ENCODE measurements at places on chromosomes 7 and 10.

- no peak for DNase-seq
Observed at GRCh38 chr10:104002911-104003310, 36.0 kb downstream of the SLK start.

- DNase-seq: no peak
Observed at GRCh38 chr7:120742372-120742771, 115.6 kb downstream of the TSPAN12 start.

DNA sequence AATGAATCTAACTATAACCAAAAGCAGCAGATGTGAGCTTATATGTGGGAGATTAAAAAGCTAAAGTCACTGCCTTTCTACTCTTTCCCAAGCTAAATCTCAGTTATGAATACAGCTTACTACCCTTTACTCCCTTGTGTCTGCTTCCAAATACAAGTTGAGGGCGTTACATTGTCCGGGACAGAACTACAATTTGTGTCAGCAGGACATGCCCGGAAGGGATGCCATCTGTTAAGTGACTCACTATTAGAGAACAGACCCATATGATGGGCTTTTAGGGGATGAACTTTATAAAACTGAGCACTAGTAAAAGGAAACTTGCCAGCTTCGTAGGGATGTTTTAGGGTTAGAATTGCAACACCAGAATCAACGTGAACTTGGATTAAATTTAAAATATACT lies 299.7 kb upstream of the CSTF2T start:
- DNase-seq: no peak

DNA sequence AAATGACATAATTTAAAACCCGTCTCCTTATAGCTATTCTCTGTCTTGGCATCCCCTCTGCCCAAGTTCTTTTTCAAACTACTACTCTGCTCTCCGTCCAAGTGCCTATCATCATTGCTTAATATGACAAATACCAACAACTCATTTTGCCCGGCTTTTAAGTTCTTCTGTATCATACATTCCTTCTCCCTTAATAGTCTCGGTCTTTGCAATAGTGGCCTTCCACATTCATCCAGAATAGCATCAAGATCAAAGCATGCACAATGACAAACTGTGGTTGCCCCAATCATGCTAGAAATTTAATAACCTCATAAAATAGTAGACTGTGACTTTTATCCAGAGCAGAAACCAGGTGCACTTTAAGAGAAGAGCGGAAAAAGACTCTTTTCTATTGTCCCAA lies 198.9 kb downstream of the ETV1 start:
- DNase-seq: no peak

- DNase-seq: no peak
Observed at GRCh38 chr7:142696456-142697179, 52.7 kb upstream of the PRSS1 start.

- DNase-seq: no peak
Observed at GRCh38 chr7:25596443-25596842, 368.2 kb upstream of the NPVF start.

DNA sequence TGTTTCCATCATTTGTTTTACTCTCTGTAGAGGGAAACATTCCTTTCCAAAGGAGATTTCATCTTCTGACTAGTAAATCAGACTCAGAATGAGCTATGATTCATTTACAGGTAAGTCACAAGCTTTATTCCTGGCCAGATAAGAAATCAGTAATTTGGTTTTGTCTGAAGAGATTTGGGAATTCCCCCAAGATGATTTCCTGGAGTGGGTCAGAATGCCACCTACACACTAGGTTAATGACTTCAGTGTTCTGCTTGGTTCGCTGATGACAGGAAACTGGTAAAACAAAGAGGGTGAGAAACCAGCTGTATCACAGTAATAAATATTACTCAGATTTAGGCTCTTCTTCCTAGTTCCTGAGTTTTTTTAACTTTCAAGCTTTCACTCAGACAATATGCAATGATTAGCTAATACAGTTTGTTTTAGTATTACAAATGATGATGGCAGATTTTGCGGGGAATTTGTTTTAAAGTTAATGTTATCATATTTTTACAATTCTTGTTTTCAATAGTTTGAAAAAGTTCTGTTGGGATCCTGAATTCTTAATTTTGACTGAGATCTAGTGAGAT lies 8.3 kb upstream of the ASZ1 start:
- no peak for DNase-seq

- no peak for DNase-seq
Observed at GRCh38 chr7:138951953-138952352, 29.2 kb downstream of the KIAA1549 start.

- no peak for DNase-seq
Observed at GRCh38 chr7:22292531-22292930, 64.4 kb downstream of the RAPGEF5 start.

DNA sequence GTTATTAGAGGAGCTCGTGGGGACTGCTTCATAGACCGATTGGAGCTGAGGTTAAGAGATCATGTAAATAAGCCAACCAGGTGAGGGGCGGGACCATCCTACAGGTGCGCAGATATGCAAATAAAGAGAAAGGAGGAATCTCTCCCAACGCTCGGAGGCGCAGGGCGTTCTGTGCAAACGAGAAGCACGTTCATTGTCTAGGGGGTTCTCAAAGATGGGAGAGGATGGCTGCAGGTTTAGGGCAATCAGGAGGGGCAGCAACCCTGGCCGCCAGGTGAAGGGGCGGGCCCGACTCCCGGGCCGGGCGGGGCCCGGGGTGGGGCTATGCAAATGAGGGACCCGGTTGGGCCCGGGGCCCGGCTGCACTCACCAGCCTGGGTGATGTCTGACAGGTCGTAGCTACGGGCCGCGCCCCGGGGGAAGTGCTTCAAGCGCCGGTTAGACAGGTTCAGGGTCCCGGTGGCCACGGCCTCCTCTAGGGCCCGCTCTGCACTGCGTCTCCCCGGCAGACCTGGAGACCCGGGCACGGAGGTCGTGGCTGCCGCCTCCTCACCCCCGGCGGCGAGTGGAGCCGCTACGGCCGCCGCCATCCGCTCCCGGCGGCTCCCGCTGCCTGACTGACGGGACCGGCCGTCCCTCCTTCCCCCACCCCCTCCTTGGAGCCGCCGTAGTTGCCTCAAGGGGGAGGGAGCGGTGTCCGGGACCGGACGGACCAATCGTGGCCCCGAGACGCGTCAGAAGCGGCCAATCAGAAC lies at the start of gene LRCH4:
TSS of gene LRCH4 (minus strand) at position 619 of the 755 bp plus-strand sequence. CDS start at position 590, 29 bp downstream.
- no peak for DNase-seq

GRCh38 chr10:131290781-131291180 lies 20.7 kb downstream of the TCERG1L start:
- no peak for DNase-seq

- DNase-seq: no peak
Observed at GRCh38 chr10:132560241-132560731, 22.7 kb downstream of the INPP5A start.

- no peak for DNase-seq
Observed at GRCh38 chr10:42963312-42963711, 113.6 kb upstream of the RET start.

- no peak for DNase-seq
Observed at GRCh38 chr10:18684416-18684815, 25.2 kb downstream of the ARL5B start.

DNA sequence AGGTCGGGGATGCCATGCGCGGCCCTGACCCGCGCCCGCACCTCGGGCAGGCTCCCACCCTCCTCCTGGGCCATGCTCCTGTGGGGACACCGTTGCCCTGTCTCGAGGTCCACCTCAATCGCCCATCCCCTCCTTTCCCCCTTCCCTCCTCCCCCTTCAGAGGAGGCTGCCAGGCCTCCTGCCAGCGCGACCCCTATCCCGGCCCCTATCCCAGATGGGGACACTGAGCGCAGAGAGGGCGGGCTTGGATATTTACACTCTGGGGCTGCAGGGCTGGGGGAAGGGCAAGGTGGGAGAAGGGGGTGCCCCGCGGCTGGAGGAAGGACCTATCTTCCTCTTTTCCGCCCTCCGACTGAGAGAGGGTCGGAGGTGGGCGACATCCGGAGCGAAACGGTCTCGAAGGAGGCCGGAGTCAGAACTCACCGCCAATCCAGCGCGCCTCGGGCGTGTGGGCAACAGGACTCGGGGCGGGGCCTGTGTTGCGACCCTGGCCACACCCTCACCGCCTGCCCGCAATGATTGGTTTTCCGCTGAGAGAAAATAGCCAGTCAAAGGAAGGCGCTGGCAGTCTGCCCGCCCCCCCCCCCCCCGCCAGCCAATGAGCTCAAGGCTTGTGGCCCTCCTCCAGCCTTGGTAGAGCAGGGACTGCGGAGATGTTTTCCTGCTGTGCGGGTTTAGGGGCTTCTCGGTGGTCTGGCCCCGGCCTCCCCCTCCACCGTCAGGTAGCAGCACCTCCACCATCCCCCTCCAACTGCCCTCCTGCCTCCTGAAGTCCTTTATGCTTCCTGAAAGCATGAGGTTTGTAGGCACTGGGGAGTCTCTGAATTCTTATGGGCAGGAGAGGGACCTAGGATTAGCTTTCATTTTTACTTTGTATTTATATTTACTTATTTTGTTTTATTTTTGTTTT lies at the start of gene METTL27:
TSS of gene METTL27 (minus strand) at position 450 of the 910 bp plus-strand sequence. CDS start at position 74, 376 bp downstream.
- DNase-seq: peak; percentile 82

GRCh38 chr10:44935201-44935965 lies 24.2 kb upstream of the RASSF4 start:
- DNase-seq: no peak

GRCh38 chr7:25831062-25831691 lies 320.8 kb upstream of the NFE2L3 start:
- no peak for DNase-seq

- no peak for DNase-seq
Observed at GRCh38 chr7:131026297-131027000, 292.4 kb upstream of the KLF14 start.

DNA sequence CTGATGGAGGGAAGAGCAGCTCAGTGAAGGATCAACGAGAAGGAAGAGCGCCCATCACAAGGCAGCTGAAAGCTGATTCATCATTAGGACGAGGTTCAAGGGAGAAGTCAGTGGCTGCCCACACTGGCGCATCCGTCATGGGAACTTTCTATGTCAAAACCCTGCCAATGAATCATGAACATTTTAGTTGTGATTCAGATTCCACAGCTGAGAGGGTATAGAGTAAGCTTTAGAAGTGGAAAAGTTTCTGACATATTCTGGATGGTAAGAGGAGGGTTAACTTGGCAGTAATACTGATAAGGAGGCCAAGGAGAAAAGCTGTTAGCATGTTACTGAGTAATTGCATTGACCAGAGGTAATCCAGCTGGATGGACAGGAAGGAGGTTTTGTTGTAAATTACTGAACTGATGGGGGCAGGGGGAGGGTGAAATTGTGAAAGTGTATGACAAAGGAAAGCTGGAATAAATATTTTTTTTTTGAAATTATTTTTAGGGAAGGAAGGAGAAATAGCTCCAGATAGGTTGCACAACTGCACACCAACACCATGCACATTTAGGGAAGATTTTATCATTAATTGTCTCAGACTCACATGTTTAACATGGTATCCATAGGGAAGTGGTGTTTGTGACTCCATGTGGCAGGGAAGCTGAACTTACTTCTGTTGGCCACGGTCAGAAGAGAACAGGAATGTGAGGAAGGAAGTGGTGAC lies 78.3 kb upstream of the NRP1 start:
- DNase-seq: no peak

- DNase-seq: no peak
Observed at GRCh38 chr7:96322373-96322695, 436 bp upstream of the SLC25A13 start.

DNA sequence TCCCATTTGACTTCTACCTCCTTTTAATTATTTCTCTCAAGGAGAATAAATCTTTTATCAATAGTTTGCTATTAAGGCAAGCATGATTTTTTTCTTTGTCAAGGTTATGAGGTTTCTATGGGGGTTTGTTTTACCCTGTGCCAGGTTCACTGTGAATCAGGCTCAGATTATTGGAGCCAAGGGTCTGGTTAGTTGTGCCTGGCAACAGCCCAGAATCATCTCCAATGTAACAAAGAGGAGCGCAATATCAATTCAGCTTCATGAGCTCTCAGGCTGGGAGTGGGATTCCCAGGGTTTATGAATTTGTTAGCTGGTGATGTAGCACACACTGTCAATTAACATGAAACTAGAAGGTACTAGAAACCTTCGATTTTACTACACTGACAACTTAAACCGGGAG lies 73.2 kb downstream of the AASS start:
- no peak for DNase-seq

GRCh38 chr10:22230158-22230833 lies 12.5 kb upstream of the EBLN1 start:
- no peak for DNase-seq

- DNase-seq: no peak
Observed at GRCh38 chr7:132083126-132083525, 493.1 kb downstream of the PLXNA4 start.

DNA sequence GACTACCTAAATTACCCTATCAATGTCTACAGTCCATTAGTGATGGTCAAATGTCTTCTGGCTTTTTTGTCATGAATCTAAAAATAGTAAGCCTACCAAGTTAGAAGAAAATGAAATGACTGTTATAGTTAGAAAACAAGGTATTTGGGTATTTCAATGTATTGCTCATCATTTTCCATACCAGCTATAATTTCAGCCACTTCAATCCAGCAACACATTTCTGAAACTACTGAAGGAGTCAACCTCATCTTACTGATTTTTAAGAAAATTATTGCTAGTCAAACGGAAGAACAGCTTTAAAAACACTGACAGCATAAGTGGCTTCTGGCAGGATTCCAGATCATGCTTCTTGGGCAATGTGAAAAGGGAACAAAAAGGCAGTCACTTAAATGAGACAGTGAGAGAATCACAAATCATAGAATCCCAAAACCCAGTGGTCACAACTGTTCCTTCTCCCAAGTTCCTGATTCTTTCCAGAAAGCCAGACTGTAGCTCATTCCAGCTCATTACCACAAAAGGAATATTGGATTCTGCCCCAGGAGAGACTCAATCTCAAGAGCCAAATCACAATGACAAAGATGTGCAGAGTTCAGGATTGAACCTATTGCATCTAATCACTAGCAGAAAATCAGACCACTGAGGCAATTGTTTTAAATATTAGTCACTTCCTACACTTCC lies 61.2 kb upstream of the LRRN3 start:
- no peak for DNase-seq

DNA sequence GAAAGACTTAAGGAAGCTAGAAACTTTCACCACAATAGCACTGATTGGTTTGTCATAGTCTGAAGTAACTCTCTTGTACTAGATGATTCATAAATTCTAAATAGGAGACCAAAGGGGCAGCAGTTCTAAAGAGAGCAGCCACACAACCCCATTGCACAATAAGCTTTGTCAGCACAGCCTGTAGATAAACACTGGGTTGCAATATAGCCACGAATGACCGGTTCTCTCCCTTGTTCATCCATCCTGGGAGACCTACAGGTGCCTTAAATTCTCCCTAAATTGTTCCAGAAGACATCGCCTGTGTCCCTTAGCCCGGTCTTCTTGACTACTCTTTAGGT lies 167.0 kb downstream of the SNX13 start:
- no peak for DNase-seq

GRCh38 chr10:45249978-45250693 lies 65.3 kb downstream of the OR13A1 start:
- DNase-seq: no peak

GRCh38 chr10:122113161-122113944 lies 124.4 kb downstream of the TACC2 start:
- DNase-seq: no peak

GRCh38 chr10:58010073-58010702 lies 257.5 kb downstream of the IPMK start:
- DNase-seq: no peak
